Nephron progenitor cell (in vitro differentiated cells): ENCODE measurements at places on chromosomes 6 and 20.
A peak's percentile ranks its signal among the peaks of the same experiment; 100 is the strongest.

DNA sequence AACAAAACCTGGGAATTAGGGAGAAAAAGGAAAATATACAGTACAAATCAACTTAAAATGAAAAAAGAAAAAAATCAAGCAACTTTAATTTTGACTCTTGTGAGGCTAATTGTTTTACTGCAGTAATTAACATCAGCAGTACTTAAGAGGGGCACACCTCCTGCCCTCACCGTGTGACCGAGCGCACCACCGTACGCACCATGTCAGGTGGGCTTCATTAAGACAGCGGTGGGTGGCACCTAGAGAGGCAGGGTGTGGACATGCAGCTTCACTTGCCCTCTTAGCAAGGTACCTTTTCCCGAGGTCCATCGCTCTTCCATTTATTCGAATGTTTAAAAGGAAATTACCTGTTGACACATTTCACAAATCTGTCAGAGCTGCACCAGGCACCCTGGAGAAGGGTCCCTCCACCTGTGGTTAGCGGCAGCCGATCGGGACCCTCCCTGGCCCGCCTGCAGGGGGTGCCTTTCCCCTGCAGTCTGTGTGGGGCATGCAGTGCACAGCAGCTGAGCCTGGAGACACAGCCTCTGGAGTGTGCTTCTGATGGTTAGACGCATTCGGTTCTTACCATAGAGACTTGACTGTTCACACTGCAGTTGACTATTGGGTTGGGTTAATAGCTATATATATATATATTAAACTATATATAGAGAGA lies 184.1 kb downstream of the TMEM242 start:
- DNase-seq: no peak

DNA sequence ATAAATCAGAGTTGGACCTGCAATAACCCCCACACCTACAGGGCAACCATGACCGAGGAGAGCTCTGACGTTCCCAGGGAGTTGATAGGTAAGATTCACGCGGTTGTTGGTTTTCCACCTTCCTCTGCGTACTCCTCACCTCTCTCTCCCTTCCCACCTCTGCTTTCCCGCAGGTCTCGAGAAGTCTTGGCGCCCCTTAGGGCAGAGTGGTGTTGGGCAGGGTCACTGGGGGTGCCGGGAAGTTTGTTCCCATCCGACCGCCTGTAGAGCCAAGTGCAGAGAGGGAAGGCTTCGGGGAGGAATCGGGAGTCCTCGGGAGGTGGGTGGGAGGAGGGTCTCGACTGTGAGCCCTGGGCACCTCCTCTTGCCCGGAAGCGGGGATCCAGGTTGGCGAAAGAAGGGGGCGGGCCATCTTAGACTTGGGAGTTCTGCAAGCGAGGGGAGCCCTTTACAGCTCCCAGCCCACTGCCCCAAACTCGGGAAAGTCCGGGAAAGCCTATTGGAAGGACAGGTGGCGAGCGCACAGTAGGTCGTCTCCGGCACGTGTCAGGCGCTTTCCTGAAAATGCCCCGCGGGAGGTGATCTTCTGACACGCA lies 672 bp downstream of the CARMIL1 start:
- DNase-seq: peak; percentile 44

GRCh38 chr20:24663496-24663895 lies 194.1 kb downstream of the SYNDIG1 start:
- DNase-seq: no peak

DNA sequence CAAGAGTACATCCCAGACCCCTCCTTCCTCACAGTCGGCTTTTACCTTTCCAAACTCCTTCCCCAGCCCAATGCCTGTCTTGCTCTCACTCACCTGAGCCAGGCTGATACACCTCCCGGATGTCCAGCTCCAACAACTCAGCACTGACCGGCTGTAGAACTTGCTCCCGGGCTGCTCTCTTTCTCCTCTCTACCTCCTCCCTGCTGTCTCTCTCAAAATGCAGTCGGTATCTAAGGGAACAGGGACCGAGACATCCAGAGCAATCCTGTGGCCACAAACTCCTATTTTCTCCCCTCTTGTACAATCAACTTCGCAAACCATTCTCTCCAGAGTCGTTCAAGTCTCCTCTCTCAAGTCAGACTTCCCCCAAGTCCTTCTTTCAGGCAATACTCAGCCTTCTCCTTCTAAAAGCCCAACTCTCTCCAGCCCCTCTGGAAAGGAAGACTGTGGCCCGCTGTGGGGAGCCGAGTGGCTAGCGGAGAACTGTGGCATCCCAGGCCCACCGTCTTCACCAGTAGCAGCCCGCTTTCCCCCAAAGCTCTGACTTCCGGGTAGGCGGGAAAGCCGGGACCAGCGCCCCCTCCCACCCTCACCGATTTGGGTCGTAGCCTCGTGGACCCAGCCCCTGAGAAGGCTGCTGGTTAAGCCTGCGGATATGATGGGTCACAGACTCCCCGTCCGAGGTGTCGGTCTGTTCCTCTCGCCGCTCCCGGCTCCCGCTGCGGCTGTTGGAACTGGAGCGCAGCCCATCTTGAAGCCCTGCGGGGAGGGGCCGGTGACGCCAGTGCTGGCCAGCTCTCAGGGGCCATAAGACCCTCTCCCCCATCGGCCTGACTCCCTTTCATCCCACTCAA lies 1.1 kb downstream of the GNL1 start:
- DNase-seq: peak; percentile 64

DNA sequence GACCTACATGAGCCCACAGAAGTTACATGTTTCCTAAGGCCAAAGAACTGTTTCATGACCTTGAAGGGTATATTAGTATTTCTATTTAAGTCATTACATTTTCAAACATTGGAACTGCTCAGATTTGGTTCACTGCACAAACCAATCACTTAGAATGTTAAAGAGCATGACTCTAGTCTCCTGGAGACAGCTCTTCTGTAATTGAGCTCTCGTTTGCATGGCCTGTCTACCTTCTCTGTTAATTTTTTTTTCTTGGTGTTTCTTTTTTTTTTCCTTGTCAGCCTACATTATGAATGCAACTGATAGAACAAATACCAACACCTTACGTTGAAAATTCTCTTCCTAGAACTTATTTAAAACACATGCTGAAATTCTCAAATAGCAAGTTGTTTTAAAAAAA lies 860.2 kb upstream of the MAP3K7 start:
- DNase-seq: no peak

DNA sequence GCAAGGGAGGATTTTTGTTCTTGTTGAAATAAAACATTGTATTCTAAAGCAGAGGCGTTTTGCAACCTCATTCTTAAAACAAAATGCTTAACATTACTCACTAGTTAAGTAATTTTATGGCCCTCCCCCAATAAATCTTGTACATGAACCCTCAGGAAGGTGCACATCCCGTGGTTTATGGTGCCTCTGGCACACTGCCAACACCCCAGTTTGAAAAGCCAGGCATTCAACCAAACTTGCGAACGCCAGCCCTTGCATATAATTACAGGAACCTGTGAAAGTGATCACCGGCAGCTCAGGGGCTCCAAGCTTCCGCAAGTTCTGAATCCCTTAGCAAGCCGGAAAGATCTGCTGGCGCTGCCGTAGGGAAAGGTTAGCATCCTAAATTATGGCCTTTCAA lies 1109.0 kb upstream of the FLRT3 start:
- peak; percentile 46 for DNase-seq
